Activated CD4-positive, alpha-beta T cell treated with anti-CD3 and anti-CD28 coated beads, Interleukin-2, amount 10 ng/mL, durations not matched to agents 24 days and 14 days (primary cell): ENCODE measurements at places on chromosomes 5 and 9.

GRCh38 chr5:116153687-116154174, 68.9 kb downstream of the COMMD10 start:
- DNase-seq: no peak

- DNase-seq: no peak
Observed at GRCh38 chr5:143737062-143737461, 74.9 kb upstream of the HMHB1 start.

DNA sequence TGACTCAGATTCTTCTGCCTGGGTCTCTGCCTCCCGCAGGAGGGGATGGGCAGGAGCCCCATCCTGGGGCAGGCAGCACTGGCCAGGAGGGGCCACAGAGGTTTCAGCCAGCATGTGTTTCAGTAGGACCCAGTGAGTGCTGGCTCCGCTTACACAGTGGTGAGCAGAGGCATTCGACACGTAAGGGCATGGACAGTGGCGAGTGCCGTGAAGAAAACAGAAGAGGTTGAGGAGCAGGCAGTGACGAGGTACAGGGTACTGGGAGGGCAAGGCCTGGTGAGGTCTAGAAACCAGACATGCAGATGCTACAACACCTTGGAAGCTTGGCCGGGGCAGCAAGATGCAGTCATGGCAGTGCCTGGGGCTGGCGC, 41.5 kb downstream of the CACNA1B start:
- no peak for DNase-seq

DNA sequence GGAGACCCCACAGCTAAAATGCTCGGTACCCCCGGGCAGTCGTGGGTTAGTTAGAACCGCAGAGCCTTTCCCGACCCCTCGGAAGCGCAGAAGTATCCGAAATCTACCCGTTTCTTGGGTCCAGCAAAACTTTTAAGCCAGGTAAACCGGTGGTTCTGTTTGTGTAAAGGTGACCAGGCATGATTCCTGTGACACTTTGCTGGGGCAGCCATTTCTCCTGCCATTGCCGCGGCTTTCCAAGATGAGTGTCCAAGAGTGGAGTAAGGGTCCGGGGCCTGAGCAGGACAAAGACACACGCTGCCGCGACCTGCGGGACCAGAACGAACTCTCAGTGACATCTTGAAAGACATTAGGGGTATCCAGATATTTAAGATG, 655 bp downstream of the MARVELD2 start:
- no peak for DNase-seq

DNA sequence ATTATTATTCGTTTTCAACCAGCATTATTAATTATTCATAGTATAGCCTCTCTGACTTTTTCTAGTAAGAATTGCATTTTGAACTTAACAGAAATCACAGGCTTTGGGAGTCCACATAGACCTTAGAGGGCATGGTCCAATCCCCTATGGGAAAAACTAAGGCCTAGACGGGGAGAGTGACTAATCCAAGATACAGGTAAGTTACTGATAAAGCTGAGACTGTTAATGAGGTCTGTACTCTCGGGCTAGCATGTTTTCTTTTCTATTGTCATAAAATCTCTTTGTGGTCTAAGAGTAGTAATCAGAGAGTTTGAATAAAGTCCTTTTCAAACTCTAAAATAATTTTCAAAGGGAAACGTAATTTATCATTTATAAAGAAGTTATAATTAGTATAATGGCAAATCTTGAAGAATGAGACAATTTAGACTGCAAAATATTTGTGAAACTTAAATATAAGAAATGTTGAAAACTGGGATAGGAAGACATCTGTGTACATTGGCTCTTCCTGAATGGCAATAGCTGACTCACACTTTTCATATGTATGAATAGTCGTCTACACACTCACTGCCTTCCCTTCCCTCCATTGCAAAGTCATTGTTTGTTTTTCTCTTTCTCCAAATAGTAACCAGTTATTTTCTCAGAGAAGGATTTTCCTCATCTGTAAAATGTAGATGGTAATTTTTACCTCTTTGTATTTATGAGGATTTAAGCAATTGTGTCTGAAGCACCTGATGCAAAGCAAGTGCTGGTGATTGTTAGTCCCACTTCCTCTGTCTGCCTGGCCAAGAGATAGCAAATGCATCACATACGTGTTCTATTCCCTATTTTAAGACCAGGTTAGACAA, 207.9 kb upstream of the CD180 start:
- no peak for DNase-seq
